ENCODE measurements at places on chromosomes 7 and 10.

DNA sequence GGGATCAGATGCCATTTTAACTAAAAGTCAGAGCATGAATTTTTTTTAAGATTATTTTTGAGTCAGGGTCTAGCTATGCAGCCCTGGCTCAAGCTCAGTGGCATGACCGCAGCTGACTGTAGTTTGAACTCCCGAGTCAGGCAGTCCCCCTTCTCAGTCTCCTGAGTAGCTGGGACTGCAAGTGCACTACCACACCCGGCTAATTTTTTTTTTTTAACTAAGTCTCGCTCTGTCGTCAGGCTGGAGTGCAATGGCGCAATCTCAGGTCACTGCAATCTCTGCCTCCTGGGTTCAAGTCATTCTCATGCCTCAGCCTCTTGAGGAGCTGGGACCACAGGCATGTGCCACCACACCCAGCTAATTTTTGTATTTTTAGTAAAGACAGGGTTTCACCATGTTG, 7.8 kb downstream of the TAS2R41 start:
- no peak for DNase-seq

- DNase-seq, result no peak
These were observed 21.8 kb downstream of the CXCL12 start for GRCh38 chr10:44362866-44363711.

DNA sequence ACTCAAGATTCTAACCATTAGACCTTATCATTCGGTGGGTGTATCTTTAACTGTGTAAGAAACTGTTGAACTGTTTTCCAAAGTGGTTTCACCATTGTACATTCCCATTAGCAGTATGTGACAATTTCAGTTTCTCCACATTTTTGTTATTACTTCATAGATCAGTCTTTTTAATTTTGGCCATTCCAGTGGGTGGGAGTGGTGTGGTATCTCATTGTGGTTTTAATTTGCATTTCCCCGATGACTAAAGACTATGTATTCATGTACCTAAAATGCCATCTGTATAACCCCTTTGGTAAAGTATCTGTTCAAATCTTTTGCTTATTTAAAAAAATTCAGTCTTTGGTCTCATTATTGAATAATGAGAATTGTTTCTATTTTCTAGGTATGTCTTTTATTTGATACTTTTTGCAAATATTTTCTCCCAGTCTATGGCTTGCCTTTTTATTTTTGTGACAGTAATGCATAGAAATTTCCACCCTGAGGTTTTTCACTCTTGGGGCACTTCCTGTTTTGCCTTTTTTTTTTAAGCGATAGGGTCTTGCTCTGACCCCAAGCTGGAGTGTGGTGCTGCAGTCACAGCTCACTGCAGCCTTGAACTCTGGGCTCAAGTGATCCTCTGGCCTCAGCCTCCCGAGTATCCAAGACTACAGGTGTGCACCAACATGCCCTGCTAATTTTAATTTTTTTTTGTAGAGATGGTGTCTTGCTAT, 141.1 kb upstream of the ITGB1 start:
- no peak for DNase-seq

DNA sequence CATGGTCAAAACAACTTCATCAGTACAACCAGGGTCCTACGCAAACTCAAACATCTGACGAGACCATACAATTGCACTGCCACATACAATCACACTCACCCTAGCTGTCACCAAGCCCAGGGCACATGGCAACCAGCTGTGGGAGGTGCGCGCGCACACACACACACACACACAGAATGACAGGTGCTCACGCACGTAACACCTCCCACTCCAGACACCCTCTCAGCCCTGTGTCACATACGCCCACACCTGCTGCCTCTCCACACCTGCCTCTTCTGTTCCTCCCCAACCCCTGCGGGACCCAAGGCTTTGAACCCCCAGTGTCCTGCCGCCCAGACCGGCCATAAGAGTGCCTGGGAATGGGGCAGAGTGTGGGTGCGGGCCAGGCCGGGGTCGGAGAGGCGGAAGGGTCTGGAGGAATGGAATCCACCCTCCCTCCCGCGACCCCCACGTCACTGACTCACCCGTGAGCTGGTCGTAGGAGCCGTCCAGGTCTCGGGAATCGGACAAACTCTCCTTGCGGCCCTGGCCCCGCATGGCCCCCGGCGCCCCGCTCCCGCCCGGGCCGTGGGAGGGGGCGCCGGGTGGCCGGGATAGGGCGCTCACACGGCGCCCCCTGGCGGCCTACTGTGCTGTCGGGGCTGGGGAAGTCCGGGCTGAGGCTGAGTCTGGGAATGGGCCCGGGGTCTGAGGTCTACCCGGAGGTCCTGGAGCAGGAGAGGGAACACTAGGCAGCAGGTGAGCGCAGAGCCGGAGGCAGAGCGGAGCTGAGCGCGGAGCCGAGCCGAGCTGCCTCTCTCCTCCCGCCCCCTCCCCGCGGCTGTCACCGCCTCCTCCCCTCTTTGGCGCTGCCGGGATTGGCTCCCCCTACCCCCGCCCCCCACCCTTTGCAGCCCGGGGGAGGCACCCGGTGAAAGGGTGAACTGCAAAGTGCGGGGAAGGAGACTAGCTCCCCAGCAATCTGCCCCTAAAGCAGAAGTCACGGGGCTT, at the start of gene KCNIP2:
TSS of gene KCNIP2 (minus strand) at position 769 of the 990 bp plus-strand sequence. CDS start at position 537, 232 bp downstream.
- peak; percentile 72 for DNase-seq

DNA sequence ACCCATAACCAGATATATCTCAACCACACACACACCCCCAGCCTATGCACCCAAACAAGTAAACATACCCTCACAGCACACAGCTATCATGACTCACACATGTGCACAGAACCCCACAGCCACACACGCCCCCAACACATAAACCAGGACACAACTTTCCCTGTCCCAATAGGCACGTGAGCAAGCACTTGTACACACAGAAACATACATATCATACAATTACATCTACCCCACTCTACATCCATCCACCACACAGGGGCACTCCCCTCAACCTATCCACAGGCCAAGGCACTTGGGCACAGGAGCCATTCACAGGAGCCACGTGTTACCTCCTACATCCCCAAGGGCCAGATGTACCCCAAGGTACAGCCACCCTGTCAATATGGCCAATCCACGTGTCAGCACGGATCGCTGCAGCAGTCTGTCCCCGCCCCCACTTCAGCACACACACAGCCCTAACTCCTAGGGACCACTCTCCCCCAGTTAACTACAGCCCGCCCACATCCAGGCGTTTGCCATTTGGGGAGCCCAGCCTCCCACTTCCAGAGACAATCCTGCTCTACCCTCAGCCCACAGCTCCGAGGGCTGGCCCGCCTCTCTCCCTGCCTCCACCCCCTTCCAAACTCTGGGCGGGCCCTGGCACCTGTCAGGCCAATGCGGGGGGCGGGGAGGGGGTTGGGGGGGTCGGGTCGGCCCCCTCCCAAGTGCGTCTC, 163.5 kb downstream of the SH3PXD2A start:
- no peak for DNase-seq

DNA sequence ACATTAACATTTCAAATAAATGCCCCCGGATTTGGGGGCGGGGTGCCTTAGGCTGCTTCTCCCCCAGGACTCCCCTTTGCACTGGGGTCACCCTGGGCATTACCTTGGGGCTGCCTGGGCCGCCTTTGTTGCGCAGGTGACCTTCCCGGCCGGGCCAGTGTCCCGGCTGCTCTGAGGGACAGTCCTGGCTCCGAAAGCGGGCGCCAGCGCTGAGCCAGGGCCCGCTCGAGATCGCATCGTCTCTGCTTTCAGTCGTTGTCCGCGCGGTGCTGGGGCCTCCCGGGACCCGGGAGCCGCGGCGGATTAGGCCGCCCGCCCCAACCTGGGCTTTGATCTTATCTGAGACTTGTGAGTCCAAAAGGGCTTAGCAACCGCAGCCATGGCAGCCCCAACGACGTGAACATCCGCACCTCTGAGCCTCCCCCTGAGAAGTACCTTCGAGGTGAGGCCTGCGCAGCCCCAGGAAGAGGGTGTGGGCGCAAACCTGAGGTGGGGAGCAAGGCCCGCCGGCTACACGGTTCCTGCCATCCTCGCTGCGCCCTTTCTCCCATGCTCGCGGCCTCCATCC, 14.8 kb upstream of the WAPL start:
- no peak for DNase-seq

Measured in endothelial cell (in vitro differentiated cells).